ENCODE measurements at places on chromosomes 5 and 9.

DNA sequence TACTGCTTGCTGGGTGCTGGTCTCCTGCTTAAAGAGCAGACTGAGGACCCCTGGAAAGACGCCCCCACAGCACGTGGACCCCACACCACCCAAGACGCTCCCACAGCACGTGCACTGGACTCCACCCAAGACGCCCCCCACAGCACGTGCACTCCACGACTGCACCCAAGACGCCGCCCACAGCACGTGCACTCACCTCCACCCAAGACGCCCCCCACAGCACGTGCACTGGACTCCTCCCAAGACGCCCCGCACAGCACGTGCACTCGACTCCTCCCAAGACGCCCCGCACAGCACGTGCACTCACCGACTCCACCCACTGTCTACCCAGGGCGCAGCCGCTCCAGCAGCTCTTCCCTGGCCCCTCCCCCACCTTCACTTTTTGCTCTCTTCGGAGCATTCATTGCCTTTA is 50.5 kb downstream of the EHMT1 start:
- DNase-seq = no peak

GRCh38 chr5:178273665-178274541 is 41.3 kb upstream of the PHYKPL start:
- DNase-seq = no peak

DNA sequence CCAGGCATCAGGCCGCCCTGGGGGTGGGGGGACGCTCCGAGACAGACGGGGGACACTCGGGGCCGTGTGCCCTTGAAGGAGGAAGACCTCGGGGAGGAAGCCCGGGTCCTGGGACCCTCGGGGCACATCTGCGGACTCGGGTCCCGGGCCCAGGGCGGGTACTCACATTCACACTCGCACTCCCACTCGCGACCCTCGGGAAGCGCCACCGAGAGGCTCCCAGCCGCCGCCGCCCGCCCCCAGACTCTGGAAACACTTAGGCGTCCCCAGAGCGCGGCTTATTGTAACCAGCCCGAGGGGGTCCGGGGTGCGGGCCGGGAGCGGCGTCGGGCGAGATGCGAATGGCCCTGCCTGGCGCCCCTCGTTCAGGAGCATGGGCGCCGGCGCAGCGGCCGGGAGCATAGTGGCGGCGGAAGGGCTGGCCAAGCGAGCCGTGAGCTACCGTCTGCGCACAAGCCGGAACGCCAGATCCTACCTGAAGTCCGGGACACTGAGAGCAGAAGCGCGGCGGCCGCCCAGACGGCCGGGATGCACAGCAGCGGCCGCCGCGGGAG is 559 bp downstream of the ROR2 start:
- DNase-seq = peak; percentile 14

GRCh38 chr9:33080534-33080933 is 4.1 kb upstream of the SMU1 start:
- no peak for DNase-seq

- no peak for DNase-seq
Observed at GRCh38 chr5:56161927-56162326, 71.2 kb downstream of the ANKRD55 start.

DNA sequence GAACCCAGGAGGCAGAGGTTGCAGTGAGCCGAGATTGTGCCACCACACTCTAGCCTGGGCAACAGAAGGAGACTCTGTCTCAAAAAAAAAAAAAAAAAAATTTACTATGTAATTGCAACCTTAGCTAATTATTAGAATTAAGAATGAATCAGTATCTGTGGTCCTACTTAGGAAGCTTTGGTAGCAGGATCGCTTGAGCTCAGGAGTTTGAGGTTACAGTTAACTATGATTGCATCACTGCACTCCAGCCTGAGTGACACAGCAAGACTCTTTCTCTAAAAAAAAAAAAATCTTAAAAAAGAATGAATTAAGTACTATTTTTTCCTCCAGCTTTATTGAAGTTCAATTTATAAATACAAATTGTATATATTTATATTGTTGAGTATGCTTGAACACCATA is 16.7 kb downstream of the NDUFAF2 start:
- no peak for DNase-seq

- no peak for DNase-seq
Observed at GRCh38 chr5:94627191-94627590, 8.7 kb downstream of the SLF1 start.

GRCh38 chr5:91283899-91284298 is 99.2 kb downstream of the ARRDC3 start:
- no peak for DNase-seq

- DNase-seq = no peak
Observed at GRCh38 chr9:83327750-83328622, 210.2 kb downstream of the FRMD3 start.

DNA sequence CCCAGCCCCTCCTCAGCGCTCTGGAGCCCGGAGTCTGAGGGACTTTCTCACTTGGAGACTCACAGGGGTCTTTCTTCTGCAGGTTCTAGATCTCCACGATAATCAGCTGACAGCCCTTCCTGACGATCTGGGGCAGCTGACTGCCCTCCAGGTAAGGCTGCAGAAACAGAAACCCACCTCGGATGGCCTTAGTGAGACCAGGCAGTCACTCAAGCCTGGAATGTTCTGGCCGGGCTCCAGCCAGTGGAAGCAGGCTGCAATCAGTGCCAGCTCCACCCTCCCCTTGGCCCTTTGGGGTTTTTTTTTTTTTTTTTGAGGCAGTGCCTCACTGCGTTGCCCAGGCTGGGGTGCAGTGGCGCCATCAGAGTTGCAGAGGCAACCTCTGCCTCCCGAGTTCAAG is 7.6 kb downstream of the LRSAM1 start:
- DNase-seq = no peak

- DNase-seq = peak; percentile 5
Observed at GRCh38 chr9:121857928-121858327, 206.5 kb downstream of the DAB2IP start.

GRCh38 chr9:131442351-131442750 is 48.5 kb downstream of the PRRC2B start:
- no peak for DNase-seq

GRCh38 chr5:33011801-33012200 is 300.7 kb downstream of the NPR3 start:
- no peak for DNase-seq

GRCh38 chr5:1734908-1735289 is 64.7 kb downstream of the MRPL36 start:
- DNase-seq = no peak

GRCh38 chr9:86721843-86722705 is 225.2 kb downstream of the GAS1 start:
- no peak for DNase-seq

DNA sequence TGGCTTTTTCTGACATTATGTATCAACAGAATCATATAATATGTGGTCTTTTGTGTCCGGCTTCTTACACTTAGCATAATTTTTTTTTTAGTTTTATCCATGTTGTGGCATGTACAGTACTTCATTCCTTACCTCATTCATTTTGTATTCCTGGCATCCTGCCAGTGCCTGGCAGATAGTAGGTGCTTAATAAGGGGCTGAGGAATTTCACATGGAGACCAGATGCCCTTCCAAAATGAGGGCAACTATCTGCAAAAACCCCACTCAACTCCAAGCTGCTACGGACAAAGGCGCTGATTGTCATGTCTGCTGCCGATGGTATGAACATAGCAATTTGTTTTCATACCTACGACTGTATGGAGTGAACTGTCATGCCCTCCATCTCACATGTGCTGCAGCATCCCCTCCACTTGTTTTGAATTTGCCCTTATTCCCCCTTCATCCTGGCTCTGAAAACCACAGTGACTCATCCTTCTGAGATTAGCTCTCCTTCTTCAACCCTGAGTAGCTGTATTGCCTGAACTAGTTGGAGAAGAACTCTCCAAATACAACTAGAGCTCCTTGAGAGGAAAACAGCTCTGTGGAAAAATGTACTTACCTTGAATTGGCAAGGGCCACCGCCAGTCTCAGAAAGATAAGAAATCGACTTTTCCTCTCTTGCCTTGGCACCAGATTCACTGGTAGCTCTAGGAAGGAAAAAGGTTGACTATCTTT is 41.3 kb upstream of the FOXE1 start:
- DNase-seq = no peak

- no peak for DNase-seq
Observed at GRCh38 chr9:15622318-15622971, 69.6 kb downstream of the CCDC171 start.

DNA sequence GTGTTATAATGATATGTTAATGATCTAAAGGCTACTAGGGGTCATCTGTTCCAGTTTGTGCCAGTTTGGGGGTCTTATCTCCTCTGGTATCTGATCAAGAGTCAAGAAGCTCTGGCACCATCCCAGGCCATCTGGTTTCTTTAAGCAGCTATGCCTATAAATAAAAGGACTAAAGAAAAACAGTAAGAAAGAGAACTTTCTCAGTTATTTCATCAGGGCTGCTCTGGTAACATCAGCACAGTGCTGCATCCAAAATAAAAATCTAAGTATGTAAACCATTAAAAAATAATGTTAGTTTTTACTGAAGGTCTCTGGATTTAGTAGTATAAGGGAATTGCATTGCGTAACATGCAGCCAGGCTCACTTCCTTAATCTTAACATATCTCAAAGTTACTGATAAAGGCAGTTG is 185.0 kb downstream of the NR2F1-AS1 start:
- no peak for DNase-seq

DNA sequence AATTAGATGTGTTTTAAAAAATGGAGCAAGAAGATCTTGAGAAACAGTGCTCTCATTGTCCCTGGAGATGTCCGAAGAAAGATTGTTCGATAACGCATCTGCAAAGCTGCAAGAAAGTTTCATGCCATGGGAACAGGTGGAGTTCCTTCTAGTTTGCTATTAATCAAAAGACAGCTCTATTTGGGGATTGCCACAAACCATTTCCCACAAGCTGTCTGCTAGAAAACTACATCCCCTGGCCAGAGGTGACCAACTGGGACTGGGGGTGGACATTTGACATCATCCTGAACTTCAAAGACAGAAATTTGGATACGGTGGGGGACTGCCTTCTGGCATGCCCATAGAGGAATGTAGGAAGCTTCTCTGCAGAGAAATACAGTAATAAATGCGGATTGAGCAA is 50.8 kb upstream of the OSMR start:
- DNase-seq = no peak

DNA sequence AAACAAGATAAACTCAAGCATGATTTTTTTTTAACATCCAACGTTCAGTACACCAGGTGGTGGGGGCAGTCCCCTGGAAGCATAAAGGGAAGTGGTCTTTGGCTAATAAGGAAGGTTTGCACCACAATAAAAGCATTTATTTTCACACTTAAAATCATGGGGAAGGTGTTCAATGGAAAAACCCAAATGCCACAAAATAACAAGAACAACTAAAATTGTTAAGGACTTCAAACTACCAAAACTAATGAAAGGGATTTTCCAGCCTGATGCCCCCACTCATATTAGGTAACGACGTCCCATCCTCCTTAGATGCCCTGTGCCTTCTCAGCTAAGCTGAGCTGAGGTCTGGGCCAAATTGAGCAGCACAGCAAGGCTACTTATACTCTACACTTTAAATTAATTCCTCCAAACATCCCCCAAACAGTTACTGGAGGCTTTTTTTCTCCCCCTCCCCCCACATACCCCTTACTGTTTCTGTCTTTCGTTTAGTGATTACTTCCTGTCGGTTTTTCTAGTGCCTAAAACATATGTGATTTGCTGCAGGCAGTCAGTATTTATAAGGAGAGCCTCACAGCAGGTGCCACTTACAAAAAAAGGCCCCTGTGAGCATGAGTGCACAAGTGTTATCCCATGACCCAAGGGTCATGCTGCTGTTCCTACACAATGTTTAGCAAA is 259.7 kb upstream of the ZNF608 start:
- no peak for DNase-seq

GRCh38 chr5:36611520-36612274 is 5.3 kb downstream of the SLC1A3 start:
- DNase-seq = no peak

- no peak for DNase-seq
Observed at GRCh38 chr5:133066045-133066444, 14.2 kb downstream of the HSPA4 start.

GRCh38 chr5:127887282-127887681 is 184.1 kb downstream of the CCDC192 start:
- DNase-seq = no peak

DNA sequence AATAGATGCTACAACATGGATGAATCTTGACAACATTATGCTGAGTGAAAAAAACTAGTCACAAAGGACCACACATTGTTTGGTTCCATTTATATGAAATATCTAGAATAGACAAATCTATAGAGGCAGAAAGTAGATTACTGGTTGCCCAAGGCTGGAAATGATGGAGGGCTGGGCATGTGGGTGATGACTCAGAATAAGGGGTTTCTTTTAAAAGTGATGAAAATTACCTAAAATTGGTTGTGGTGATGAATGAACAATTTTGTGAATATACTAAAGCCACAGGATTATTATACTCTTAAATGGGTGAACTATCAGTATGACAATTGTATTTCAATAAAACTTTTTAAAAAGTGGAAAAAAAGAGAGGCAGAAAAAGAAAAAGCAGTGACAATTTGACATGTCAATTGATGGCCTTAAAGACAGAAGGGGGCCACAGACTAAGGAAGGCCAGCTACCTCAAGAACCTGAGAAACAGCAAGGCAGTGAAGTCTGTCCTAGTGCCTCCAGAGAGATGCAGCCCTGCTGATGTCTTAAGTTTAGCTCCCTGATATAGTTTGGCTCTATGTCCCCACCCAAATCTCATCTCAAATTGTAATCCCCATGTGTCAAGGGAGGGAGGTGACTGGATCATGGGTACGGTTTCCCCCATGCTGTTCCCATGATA is 182.7 kb downstream of the PIK3R1 start:
- no peak for DNase-seq

- DNase-seq = no peak
Observed at GRCh38 chr5:32909207-32909606, 198.1 kb downstream of the NPR3 start.

DNA sequence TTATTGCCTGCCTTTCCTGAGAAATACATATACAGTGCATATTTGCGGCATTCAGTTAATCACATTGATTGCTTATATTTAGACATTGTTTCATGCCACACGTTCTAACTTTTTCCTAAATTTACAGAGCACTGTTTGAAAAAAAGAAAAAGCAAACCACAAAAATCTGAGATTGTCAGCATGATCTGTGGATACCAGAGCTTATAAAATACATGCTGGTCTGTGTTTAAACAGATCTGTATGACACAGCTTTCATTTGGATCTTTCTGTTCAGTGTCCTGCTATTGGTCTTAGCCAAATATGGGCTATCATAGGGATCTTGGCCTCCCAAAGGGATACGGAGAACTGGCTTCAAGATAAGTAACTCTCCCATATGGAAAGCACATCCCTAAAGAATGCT is 20.2 kb downstream of the ALDH1A1 start:
- DNase-seq = no peak

- DNase-seq = no peak
Observed at GRCh38 chr9:10007356-10007755, 605.4 kb downstream of the PTPRD start.
